Hematopoietic multipotent progenitor cell treated with erythropoietin and hydrocortisone succinate and interleukin-3 and kit ligand, for 8 days (in vitro differentiated cells): ENCODE measurements at places on chromosomes 7 and 10.
A peak's percentile ranks its signal among the peaks of the same experiment; 100 is the strongest.

DNA sequence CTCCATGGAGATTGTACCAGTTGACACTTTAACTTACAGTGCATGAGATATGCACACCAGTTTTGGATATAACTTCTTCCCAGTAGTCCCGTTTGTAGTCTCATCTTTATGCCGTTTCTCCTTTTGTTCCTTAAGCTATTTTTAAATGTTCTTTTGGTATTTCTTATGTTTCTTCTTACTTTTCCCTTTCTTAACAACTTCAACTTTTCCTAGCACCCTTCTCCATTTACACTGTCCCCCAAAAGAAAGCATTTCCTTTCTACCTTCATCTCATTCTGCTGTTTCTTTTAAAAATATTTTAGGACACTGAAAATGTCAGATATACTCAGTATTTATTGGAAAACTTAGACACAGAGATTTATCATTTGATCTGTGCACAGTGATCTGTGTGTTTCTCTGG lies 1.5 kb downstream of the PSMC2 start:
- no peak for DNase-seq

DNA sequence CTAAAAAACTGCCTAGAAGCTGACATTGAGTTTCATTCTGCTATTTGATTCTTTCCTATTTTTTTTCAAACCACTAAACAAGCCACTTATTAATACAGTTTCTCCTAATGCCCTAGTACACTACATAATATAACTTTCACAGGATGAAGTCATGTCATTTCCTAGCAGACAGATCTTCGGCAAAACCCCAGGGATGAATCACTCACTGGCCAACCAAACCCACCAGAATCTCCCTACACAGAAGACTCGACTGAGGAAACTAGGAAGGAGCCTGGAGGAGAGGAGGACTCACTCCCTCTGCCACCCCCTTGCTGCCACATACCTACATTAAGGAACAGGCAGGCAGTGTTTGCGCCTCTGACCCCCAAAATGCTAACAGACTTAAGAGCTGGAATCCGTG lies 33.4 kb downstream of the XPNPEP1 start:
- DNase-seq: no peak

- no peak for DNase-seq
Observed at GRCh38 chr7:139394540-139394939, 34.8 kb downstream of the LUC7L2 start.

- DNase-seq: no peak
Observed at GRCh38 chr10:15518250-15518649, 147.2 kb upstream of the FAM171A1 start.

- DNase-seq: no peak
Observed at GRCh38 chr10:71239946-71240795, 27.8 kb downstream of the UNC5B start.

DNA sequence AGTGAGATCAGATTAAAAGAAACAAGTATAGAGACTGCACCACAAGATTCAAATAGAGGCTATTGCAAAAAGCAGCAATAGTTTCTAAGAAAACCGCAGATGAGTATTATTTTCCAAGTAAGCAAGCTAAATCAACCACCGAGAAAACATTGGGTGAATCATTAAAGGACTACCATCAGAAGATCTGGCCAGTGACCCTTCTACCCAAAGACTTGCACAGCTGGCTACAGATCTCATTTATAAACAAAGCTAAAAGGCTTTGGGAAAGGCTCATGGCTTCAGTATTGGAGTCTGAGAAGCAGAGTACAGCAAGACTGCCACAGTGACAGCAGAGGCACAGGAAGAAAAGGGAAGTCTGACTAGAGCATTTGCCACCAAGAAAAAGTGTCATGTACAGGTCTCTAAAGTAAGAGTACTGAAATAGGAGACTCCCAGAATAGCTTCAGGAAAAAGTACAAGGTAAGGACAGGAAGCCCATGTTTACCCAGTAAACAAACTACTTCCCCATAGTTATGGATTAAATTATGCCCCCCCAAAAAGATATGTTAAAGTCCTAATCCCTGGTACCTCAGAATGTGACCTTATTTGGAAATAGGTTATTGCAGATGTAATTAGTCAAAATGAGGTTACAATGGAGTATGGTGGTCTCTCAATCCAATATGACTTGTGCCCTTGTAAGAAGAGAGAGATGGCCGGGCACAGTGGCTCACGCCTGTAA lies 19.0 kb downstream of the STEAP1 start:
- no peak for DNase-seq

GRCh38 chr10:73167458-73167782 lies 388 bp downstream of the ECD start:
- DNase-seq: no peak

DNA sequence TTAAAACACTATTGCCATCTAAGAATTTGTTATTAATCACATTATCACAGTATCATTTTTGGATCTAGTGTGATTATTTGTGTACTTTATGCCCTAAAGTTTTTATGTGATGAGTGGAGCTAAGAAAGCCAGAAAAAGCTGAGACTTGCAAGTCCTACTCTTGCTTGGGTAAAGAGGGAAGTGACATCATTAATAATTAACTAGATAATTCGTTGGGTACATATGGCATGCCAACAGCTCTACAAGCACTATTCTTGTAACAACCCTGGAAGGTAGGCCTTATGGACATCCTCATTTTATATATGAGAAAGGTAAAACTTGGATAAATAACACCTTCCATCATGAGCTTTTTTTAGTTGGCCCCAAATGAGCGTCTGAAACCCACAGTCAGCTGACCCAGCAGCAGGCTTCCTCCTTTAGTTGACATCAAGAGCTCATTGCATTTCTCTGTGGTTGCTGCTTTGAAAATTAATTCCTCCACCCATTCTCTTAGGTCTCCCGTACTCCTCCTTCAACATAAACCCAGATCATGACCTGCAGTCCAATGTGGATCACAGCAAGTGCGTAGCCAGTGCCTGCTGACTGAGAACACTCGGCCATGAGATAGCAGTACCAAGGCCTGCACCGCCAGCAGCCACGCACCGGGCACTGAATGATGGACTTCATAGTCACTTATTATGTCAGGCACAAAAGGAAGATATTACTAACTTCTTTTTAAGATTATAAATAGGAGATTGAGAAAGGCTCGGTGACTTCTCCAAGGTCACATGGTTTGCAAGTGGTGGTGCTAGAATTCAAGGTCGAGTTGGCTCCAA lies 292.0 kb upstream of the AOAH start:
- DNase-seq: no peak

DNA sequence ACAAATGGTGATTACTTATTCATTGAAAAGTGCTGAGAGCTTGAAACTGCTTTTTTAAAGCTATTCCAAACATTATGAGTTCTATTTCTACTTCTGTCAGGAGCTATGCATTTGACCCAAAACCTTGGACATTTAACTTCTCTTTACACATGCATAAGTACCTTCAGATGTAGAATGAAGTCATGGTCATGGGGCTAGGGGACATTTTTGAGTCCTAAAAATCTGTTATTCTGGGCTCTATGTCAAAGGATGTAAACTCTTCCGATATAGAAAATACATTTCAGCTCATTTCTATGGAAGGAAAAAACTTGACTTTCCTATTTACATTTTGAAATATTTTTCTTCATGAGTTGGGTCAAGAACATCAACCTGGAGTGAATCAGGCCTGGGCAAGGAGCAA lies 179.5 kb upstream of the CXCL12 start:
- DNase-seq: no peak

GRCh38 chr7:142391191-142391992 lies 133.5 kb upstream of the PRSS58 start:
- peak; percentile 35 for DNase-seq

- DNase-seq: no peak
Observed at GRCh38 chr7:145216866-145217265, 381.0 kb upstream of the TPK1 start.

DNA sequence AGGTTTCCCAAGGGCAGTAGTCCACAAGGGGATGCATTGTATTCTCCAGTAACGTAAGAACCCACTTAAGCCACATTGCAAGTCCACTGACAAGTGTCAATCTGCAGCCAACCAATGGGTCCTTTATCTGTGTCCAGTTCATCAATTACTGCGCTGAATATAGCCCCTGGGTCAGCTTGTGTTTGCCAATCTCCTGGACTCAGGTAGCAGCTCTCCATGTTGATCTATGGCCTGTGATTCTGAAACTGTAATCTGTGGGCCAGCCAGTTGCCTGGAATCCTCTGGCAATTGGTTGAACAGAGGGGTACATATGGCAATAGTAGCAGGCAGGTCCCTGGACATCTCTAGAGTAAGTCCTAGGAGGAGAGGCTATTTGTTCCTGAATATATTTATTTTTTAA lies 8.8 kb upstream of the TMEM248 start:
- DNase-seq: no peak

GRCh38 chr7:91235211-91235832 lies 28.9 kb upstream of the FZD1 start:
- DNase-seq: no peak

- DNase-seq: peak; percentile 43
Observed at GRCh38 chr10:119306514-119306951, 99.2 kb downstream of the GRK5 start.

DNA sequence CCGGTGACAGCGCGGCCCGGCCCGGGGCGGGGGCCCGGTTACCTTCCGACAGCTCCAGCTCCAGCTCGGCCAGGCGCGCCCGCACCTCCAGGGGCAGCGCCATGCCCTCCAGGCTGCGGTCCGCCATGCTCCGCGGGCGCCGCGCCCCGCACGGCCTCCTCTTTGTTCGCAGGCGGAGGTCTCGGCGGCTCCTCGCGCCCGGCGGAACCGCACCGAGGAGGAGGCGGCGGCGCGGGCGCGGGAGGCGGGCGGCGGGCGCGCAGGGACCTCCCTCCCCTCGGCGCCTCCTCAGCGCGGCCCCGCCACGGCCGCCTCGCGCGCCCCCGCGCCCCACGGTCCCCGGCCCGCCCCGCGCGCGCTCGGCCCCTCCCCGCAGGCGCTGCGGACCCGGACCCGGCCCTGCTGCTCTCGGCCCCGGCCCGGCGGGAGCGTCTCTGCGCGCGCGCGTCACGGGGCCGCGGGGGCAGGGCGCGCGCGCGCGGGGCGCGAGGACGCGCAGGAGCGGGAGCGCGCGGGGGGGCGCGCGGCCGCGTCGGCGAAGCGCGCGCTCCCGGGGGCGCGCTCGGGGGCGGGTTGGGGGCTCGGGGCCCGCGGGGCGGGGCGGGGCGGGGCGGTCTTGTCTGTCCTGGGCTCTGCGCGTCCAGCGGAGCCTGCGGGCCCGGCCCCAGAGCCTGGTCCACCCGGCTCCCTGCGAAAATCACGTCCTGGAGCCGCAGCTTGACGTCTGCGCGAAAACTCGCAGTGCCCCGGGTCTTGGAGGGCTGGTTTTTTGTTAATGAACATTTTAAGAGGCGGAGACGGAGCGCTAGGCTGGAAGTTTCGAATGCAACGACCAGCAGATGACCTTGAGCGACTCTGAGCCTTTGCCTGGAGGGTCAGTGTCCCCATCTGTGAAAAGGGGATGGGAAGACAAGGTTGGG lies at the start of gene DIP2C:
DIP2C (minus strand) TSS at position 217 of the 920 bp plus-strand sequence; CDS start at position 127, 90 bp downstream.
- DNase-seq: no peak

- DNase-seq: no peak
Observed at GRCh38 chr10:24346877-24347519, 138.1 kb downstream of the KIAA1217 start.

DNA sequence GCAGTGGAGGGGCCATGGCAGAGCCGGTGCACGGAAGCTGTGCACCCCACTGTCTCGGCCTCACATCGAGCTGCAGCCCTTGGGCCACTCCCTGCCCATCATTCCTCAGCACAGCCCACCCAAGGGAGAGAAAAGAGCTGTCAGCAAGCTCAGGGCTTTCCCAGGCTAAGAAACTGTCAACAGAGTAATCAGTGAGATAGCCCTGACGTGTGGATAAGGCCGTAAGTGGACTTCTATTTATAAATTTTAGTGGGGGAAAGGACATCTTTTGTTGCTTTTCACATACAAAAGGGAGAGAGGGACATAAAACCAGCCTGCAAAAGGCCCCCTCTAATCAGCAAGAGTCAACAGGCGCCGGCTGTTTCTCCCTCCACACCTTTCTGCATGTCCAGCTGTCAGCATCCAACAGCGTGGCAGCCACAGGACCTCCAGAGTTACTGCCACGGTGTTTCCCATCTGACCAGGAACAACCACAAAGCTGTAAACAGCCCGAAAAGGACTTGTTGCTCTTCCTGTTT lies 56.8 kb upstream of the DDC start:
- DNase-seq: no peak

DNA sequence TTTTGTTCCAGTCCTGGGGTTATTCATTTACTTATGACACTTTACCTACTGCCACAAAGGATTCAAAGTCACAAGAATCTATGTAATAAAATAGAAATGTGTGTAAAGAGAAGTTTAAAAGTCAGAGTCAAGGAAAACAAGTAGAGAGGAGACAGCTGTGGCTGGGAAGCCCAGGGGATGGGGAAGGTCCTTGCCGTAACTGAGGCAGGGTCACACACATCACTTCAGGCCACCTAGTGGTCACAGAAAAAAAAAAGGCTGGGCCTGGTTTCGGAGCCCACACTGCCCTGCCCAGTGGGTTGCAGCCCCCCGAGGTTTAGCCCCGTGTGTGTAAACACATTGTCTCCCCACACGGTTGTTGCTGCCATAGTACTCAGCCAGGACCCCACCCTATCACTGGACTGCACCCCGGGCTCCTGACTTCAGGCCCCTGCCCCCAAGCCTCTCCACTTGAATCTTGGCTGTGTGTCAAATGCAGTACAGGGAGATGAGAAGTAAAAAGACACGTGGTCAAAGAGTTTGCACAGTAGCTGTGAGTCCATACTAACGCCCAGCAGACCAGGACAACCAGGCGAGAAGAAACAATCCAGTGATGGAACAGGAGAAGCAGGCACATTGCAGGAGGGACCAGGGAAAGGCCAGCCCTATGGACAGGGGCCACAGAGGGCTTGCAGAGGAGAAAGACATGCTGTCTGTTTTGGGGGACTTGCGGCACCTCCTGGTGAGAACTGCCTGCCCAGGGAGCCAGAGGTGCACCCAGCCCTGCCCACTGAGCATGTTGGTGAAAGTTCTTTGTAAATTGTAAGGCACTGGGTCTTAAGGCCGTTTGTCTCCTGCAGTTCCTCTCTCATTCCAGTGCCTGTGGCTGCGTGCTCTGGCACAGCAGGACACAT lies 91.4 kb upstream of the MACROH2A2 start:
- DNase-seq: peak; percentile 6

DNA sequence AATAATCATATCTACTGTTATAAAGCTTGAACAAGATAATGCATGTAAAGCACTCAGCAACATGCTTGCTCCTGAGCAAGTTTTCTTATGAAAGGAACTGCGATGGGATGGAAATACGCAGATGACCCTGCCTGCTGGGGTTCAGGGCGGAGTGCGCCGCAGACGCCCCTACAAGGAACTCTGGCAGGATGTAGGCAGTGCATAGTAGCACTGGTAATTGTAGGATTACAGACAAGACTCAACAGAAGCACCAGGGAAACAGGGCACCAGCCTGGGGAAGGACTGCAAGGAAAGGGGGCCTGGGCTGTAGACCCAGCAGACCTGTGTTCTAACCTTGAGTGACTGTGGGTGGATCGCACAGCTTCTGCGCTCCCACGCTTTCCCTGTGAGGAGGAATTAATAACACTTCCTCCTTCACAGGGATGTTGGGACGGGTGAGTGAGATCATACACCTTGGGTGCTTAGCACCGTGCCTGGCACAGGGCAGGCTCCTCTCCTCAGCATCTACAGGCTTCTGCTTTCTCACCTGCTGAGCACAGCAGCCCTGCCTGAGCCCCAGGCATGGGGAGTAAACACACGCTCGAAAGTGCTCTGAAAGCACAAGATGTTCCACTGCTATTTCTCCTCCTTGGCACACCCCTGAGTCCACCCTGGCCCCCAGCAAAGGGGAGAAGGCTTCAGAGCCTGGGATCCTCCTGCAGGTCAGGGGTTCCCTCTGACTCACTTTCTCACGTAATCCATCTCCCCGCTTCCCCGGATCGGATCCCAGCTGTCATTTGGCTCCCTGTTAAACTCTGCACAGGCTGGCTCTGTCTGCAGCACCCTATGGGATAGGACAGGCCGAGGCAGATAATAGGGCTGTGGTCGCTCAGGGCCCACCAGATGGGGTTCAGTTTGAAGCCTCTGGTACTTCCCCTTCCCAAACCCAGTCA lies 19.2 kb downstream of the ITPRIP start:
- DNase-seq: no peak
